Stimulated activated CD4-positive, alpha-beta T cell treated with anti-CD3 and anti-CD28 coated beads, Interleukin-15, amount 100 ng/mL, for 24 hours (primary cell): ENCODE measurements at places on chromosomes 1 and 21.

GRCh38 chr1:168386949-168387586 lies 106.4 kb downstream of the TBX19 start:
- DNase-seq, result peak; percentile 86

DNA sequence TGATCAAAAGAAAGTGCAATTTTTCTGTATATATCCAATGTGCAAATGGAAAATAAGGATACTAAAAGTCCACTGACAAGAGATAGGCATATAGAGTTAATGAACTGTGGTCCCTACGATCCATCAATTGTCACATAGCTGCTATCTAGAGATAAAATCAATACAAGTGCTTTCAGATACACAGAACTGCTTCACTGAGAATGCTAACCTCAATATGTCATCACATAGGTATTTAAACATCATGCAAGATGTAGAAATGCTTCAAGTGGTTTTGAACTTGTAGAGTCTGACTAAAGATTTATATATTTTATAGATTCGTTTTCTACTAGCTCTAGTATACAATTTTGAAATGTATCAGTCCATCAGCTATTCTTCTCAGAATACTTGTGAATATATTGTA lies 1604.7 kb downstream of the PLA2G4A start:
- no peak for DNase-seq

DNA sequence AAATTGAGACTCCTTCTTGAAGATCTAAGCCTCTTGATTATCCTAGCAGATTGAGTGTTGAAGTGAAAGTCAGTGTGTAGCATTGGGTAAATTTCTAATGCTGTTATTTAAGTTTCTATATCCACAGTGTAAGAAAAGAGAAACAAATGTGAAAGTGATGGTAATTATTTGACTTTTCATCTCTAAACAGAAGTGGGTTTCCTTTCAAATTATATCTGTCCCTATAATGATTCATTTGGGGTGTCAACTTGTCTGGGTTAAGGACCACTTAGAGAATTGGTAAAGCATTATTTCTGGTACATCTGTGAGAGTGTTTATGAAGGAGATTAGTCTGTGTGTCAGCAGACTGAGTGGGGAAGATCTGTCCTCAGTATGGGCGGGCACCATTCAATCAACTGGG lies 133.0 kb upstream of the HMCN1 start:
- no peak for DNase-seq

GRCh38 chr1:66519992-66520391 lies 14.0 kb upstream of the SGIP1 start:
- no peak for DNase-seq

DNA sequence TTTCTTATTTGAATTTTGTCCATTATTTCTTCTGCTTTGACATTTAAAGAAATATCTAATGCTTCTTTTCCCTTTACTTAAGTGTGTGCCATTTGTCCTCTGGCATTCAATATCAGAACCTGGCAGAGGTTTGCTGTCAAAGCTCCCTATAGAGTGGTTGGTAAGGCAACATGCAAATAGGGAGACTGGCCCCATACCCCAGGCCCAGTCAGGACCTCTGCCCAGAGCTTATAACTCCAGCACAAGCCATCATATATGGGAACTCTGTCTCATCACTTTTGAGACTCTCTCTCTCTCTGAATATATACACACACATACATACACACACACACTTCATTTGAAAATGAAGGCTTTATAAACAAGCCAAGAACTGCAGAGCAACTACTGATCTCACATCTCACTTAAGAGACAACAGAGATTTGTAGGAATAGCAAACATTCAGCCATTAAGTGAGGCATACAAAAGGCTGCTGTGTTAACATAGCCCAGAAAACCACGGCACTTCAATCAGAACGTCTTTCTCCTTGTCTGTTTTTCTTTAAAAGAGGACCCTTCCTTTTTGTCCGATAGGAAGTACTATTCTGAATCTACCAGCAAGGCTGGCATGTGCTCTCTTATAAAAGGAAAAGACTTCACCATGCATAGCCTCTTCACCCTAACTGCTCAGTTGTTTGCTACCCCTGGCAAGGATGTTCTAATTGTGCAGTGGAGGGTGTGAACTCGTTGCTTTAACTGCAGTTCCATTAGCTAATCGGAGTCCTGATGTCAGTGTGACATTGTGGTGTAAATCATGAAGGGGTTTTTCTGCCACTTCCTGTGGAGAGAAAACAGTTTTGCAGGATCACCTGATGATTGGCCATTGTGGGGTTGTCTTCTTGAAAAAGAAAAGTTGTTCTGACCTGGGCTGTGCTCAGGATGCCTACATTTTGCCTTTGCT lies 101.7 kb downstream of the NR5A2 start:
- DNase-seq, result no peak

- no peak for DNase-seq
Observed at GRCh38 chr1:210123383-210123782, 109.2 kb upstream of the SERTAD4 start.

DNA sequence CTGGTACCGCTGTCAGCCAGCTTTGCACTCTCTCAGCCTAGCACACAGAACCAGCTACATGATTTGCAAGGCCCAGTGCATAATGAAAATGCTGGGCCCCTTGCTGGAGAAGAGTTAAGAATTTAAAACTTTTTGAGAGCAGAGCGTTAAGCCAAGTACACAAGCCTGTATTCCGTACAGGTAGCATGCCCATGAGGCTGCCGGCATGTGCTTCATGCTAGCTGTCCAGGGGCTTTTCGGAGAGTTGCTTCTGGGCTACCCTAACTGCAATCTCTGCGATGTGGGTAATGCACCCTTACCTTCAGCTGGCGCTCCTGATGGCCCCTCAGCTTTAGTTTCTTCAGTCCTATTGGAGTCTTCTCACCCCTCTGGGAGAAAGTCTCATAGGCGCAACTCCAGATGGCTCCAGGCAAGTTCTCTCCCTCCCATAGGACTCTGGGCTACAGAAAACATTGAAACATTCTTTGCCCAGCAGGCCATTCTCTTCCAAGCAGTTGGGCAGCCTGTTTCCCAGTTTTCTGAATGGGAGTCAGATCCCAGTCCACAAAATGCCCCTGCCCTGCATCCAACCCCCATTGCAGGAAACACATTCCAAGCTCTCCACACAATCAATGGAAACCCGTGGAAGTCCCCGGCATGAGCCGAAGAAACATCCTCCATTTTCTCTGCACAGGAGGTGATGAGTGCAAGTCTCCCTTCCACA lies 5.7 kb upstream of the AKT3 start:
- DNase-seq, result no peak

GRCh38 chr1:157197906-157198435 lies 59.8 kb upstream of the ETV3 start:
- DNase-seq, result no peak

DNA sequence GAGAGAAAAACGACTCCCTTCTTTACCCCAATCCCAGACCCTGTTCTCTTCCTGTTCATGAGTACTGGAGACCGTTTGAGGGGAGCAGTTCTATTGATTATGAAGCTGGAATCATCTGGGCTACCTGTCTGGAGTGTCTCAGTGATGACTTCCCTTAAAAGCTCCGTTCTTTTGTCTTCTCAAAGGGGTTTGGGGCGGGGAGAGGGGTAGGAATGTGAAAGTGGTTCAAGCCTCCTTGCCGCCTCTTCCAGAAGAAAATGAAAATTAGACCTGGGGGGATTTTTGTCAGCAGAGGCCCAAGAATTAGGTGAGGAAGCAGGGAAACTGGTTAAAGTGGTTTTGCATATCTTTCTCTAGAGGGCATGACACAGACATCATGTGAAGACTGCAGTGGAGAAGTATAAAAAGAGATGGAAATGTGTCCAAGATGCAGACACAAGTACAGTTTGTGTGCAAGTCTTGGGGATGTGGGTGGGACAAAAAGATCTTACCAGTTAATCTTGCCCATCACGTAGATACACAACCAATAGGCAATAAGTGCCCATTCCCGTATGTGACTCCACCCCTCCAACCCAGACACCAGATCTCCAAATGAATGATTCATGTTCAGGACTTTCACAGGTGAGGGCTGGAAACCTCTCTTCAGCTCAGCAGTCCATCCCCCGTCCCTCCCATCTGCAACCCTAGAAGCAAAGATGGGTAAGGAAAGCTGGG lies 470 bp upstream of the MTMR11 start:
- peak; percentile 27 for DNase-seq

DNA sequence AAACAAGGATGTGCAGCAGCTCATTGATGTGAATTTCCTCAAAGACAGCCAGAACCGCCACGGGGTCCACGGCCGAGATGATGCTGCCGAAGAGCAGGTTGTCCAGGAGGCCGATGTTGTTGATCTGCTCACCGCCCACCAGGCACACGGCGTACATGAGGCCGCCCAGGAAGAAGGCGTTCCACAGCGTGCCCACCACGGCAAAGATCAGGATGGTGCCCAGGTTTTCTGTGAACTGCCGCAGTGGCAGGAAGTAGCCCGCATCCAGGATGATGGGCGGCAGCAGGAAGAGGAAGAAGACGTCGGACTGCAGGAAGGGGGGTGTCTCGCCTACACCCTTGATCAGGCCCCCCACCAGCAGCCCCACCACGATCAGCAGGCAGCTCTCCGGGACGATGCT lies 41.1 kb downstream of the SLC9A1 start:
- DNase-seq, result no peak

GRCh38 chr1:186999506-186999905 lies 170.8 kb downstream of the PLA2G4A start:
- no peak for DNase-seq

- DNase-seq, result no peak
Observed at GRCh38 chr1:178388418-178389145, 108.2 kb downstream of the CLEC20A start.

DNA sequence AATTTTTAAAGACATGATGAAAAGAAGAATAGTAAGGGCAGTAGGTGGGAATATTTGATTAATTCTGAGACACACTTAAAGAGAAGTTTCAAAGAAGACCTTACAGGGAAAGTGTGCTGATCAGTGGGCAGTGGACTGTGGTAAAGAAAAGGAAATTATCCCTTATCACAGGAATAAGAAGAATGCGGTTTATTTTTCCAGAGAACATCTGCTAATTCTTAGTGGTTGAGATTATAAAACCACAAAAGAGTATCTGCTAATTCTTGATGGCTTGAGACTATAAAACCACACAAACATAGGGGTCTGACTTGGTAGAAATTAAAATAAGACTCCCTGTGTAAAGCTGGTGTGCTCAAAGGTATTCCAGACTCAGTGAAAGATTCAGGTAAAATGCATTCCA lies 60.0 kb upstream of the KCTD3 start:
- no peak for DNase-seq

- no peak for DNase-seq
Observed at GRCh38 chr1:33712186-33712585, 151.7 kb upstream of the HMGB4 start.

DNA sequence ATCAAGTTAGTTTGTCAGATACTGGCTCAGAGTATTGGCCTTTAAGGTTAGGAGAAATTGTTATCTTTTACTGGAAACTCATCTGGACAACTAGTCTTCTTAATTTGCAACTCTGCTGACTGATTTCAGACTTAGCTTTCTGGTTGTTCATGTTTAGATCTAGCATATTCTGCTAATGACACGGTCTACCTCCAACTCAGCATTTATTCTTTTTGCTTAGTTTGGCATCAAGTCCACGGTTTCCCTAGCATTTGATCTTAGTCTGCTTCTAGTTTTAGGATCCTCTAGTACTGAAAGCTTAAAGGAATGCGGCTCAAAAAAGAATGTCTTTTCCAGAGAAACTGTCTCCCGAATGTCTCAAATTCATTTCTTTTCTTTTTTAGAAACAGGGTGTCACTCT lies 75.6 kb upstream of the SLFNL1 start:
- DNase-seq, result no peak

GRCh38 chr21:17479606-17480005 lies 33.2 kb upstream of the CXADR start:
- no peak for DNase-seq

DNA sequence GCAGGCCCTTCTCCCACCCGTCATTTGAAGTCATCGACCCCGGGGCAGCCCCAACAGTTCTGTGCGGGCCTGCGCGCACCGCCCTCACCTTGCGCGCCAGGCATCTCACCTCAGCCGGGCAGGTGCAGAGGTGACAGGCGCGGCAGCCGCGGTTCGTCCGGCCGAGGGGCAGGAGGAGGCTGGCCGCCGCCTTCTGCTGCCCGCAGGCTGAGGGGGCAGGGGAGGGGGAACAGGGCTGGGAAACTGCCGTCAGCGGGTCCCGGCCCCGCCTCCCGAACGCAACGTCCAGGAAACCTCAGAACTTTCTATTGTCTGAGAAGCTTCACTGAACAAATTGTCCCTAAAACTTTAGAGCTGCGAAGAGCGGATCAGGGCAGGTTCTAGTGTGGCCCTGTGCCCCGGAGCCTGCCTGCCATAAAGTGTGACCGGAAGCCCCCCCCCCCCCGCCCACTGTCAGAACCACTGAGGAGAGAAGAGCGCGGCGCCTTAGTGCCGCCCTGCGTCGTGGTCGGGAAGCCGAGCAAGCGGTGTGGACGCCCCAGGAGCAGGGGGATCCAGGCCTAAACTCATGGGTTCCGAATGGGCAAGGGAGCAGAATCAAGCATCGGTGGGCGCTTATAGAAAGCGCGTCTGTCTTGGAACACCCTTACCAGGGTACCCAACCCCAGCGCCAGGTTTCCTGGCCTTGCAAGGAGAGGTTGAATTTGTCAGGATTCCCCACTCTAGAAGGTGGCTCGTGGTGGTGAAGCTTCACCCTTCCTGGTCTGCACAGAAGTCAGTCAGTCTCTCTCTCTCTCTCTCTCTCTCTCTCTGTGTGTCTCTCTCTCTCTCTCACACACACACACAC lies 13.3 kb upstream of the TBX15 start:
- DNase-seq, result no peak

- DNase-seq, result no peak
Observed at GRCh38 chr1:17544776-17545350, 5.4 kb downstream of the ARHGEF10L start.

DNA sequence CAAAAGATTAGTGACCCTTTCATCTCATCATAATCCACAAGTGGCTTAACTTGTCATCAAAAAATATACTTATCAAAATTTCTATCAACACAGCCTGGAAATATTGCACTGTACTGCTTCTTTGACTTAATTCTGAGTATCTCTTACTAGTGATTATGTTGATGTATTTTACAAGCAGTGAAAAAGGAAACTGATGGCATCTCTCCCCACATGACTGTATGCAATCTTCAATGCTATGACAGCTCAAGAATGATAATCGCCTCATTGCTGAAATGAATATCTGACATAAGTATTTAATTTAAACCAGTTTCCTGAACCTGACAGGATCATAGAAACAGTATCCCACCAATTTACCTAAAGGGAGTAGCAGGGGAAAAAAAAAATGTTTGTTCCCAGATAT lies 79.5 kb downstream of the DPYD start:
- DNase-seq, result no peak

GRCh38 chr1:90723590-90724108 lies 6.5 kb upstream of the BARHL2 start:
- DNase-seq, result no peak
